ENCODE measurements at places on chromosomes 7 and 10. TPM values are rescaled to one million over a fixed set of nuclear protein-coding genes. Genes with fewer than 3 reads are reported as not detected.

ABCC2 gene
- total RNA-seq: 3.4 TPM

RTKN2 gene
- 1.7 TPM for total RNA-seq

HSPA12A gene
- 5.2 TPM for total RNA-seq

NPSR1 gene
- not detected for total RNA-seq

GIMAP4 gene
- total RNA-seq: 1.4 TPM

TFPI2 gene
- 1,251 TPM for total RNA-seq

ADCYAP1R1 gene
- not detected for total RNA-seq

INMT gene
- 1.7 TPM for total RNA-seq

CDK5 gene
- total RNA-seq: 19.9 TPM

PIP gene
- total RNA-seq: not detected

IFIT3 gene
- 18.0 TPM for total RNA-seq

LRRTM3 gene
- total RNA-seq: not detected

UFSP1 gene
- 3.5 TPM for total RNA-seq

ELMO1 gene
- 2.3 TPM for total RNA-seq

CASP2 gene
- 14.5 TPM for total RNA-seq

FLNC gene
- total RNA-seq: 98.9 TPM

KCNH2 gene
- total RNA-seq: under 0.01 TPM

AS3MT gene
- total RNA-seq: 1.8 TPM

DUSP5 gene
- total RNA-seq: 33.7 TPM

SYT15B gene
- total RNA-seq: 0.24 TPM

FAM25C gene
- not detected for total RNA-seq

CCL24 gene
- total RNA-seq: not detected

GPER1 gene
- 1.4 TPM for total RNA-seq

FZD1 gene
- 35.7 TPM for total RNA-seq

LAMB1 gene
- total RNA-seq: 712 TPM

ADRB1 gene
- total RNA-seq: not detected

VENTX gene
- 0.16 TPM for total RNA-seq

C10orf53 gene
- not detected for total RNA-seq

PNLIPRP2 gene
- total RNA-seq: not detected

PON1 gene
- total RNA-seq: not detected

SFTPA2 gene
- total RNA-seq: not detected

DENND2A gene
- total RNA-seq: 12.4 TPM

NUTM2D gene
- 0.56 TPM for total RNA-seq

HOXA7 gene
- total RNA-seq: 12.4 TPM

C10orf62 gene
- not detected for total RNA-seq

GPR141 gene
- 0.26 TPM for total RNA-seq

TRPV5 gene
- total RNA-seq: not detected

ANXA8L1 gene
- total RNA-seq: 0.56 TPM

ELN gene
- total RNA-seq: 2.3 TPM

VGF gene
- total RNA-seq: 0.91 TPM

SFRP4 gene
- 0.39 TPM for total RNA-seq

CD36 gene
- 10.8 TPM for total RNA-seq

TAS2R5 gene
- total RNA-seq: 0.39 TPM

LRRC61 gene
- 11.8 TPM for total RNA-seq

OR2A42 gene
- total RNA-seq: not detected

HOXA3 gene
- total RNA-seq: 8.1 TPM
